ENCODE measurements at places on chromosomes 1 and 21.

- peak; percentile 6 for DNase-seq
Observed at GRCh38 chr1:219174460-219175211, 958 bp downstream of the LYPLAL1 start.

DNA sequence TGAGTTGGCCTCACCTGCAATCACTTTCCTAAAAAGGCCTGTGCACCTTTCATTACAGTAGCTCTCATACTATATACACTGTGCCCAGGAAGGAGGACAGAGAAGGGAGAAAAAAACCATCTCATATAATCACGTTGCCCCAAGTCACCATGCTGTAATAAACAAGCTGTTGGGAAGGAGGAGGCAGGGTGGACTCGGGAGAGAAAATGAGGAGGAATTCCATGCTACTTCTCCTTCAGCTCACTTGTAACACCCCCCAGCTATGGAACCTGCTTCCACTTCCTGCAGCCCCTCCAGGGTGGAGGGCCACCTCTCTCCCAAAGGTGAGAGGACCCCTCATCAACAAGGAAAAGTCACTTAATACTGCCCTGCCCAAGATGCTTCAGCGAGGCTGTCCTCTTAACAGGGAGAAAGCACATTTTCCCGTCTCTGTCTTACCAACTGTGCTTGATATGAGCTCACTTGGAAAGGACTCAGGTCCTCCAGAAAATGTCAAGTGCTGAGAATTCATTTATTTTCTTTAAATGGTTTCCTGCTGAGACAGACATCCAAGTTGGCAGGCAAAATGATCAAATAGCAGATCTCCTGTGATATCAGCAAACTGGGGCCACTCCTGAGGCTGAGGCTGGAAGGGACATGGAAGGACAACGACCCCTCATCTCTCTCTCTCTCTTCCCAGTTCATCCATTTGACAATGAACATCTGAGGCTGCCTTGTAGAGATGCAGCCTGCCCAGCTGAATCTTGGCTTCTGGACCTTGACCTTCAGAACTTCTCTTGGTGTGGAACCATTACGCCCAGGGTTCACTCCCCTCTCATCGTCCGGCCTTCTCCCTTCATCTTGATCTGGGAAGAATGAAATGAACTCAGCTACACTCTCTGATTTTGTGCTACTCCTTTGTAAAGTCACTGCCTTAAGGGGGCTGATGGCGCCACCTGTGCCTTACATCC, 54.0 kb downstream of the CAPN9 start:
- no peak for DNase-seq

- peak; percentile 74 for DNase-seq
Observed at GRCh38 chr1:224542783-224543440, 73.2 kb upstream of the CNIH3 start.

DNA sequence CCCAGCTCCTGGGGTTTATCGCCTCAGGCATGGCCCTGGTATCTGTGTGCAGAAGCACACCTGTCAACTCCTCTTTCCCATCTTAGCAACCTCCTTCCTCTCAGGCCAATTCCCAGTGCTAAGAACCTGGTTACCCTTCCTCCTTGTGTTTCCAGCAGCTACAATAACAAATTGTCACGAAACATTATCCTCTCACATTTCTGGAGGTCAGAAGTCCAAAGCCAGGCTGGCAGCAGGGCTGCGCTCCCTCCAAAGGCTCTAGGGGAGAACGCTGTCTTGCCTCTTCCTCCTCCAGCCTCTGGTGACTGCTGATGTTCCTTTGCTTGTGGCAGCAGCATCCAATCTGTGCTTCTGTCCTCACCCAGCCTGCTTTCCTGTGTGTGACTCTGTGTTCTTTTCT, 10.7 kb upstream of the MRPS14 start:
- no peak for DNase-seq

- DNase-seq, result no peak
Observed at GRCh38 chr1:90457985-90458384, 259.1 kb downstream of the BARHL2 start.

DNA sequence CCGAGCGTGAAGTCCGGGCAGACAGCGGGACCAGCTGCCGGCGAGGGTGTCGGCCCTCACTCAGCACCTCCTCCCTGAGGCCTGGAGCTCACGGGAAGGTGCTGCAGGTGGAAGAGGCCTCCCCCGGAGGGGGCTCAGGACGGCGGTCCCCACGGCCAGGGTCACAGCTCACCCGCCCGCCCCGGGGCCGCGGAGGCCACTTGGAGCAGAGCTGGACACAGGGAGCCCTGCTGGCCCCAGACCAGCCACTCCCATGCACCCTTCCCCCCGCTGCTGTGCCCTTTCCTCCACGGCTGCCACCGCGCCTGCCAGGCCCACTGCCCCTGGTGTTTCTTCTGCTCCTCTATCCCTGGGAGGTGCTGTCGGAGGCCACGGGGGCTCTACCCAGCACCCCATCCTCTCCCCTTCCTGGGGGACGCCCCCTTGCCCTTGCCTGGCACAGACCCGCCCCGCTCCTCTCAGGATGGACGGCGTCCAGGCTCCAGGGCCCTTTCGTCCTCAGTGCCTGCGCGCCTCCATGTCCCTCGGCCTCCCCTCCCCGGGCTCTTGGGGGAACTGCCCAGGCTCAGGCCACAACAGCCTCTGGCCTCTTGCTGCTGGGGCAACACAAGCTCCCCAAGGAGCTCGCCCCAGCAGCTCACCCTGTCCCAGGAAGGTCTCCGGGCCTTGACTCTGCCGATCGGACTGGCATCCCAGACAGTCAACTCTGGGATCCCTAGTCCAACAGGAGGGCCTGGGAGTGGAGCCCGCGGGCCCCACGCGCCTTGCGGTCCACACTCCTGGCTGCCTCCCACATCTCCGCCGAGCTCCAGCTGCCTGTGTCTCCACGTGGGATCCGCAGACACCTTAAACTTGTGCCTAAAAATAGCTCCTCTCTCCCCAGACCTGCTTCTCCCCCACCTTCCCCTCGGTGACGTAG, 4.1 kb downstream of the TMEM240 start:
- no peak for DNase-seq

DNA sequence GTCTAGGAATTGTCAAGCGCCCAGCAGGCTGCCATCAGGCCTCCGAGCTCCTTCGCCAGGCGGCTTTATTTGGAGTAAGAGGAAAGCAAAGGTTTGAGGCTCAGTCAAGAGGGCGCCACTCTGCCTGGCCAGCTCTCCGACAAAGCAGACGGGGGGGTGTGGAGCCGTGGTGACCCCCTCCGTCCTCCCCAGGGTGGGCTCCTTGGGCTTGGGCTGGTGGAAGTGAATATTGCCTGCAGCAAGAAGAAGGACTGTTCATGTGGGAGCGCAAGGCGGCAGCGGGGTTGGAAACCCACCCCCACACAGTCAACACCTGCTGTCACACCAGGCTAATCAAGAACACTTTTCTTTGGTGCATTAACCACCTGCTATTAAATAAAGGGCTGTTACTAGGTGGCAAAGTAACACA, 14.6 kb downstream of the EPHX1 start:
- DNase-seq, result no peak

DNA sequence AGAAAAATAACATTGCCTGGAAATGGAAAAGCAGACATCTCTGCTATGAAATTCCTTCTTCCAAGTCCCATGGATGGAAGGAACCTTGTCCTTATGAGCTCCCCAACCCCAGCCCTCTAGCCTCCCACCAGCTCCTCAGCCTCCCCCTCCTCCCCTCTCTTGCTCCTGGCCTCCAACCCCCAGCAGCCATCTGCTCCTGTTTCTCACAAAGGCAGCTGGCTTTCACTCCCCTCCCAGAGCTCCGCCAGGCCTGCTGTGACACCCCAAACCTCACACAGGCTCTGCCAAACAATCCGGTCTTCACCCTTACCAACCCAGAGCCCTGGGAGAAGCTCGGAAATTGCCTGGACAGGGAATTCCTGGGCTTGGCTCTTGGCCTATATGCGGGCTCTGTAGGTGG, 69.2 kb downstream of the KLHDC7A start:
- no peak for DNase-seq

DNA sequence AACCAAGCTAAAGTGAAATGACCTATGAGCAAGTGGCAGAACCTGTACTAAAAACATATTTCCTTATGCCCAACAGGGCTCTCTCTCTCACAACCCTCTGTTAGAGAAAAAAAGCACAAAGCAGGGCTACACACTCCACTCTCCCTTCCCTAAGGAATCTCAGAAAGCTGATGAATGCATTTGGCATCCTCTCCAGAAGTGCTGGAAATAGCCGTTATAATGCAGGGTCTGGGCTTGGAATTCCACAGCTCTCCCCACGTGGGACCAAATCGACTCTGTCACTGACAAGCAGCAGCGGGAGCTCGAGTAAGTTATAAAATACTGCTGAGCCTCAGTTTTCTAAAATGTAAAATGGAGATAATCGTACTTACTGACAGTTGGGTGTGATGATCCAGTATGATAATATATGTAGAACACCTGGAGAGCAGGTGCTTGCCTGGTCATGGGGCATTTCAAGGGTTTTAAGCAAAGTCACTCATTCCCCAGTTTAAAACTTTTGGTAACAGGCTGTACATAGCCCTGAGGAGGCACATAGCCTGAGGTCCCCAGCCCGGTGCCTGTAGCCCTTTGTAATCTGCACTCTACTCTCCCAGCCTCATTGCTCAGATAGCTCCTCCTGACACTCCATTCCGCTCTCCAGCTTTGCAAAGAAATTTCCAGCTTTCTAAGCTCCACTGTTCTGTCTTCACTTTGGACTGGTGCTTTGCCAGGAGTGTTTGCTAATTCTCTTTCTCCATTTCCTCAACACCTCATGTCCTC, 175.6 kb upstream of the DAB1 start:
- no peak for DNase-seq

DNA sequence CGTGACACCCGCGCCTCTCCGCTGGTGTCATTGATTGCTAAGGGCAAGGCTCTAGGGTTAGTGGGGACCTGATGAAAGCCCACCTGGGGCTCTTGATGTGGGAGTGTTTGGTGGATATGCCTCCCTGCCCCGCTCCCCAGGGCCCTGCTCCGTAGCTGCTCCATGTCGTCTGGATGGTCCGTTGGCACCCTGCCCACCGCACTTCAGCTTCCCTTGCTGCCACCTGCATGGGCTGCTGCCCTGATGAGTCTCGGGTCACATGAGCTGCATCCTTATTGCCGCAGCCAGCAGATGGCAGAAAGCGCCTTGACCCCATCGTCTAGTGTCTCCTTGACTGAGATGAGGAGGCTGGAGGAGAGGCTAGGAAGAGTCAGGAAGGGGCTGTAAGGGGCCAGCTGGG, 439.4 kb downstream of the CAMTA1 start:
- DNase-seq, result no peak

DNA sequence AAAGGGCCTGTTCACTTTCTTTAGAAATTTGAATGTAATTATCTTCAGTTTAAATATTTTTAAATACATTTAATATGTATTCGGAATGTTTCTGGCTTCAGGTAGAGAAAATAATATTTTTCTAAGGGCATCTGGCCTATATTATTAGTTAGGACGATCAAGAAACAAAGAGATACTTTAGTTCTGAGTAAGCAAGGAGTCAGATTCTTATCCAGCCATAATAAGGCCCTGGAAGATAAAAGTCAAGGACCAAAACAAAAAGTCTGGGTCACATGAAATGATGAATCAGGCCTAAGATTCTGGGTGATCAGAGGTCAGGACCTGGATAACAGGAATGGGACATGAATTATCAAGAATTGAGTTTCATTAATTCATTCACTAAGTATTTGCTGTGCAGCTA, 6.3 kb downstream of the PHC2 start:
- DNase-seq, result no peak

GRCh38 chr21:46017148-46017547, 35.6 kb downstream of the COL6A1 start:
- DNase-seq, result no peak

DNA sequence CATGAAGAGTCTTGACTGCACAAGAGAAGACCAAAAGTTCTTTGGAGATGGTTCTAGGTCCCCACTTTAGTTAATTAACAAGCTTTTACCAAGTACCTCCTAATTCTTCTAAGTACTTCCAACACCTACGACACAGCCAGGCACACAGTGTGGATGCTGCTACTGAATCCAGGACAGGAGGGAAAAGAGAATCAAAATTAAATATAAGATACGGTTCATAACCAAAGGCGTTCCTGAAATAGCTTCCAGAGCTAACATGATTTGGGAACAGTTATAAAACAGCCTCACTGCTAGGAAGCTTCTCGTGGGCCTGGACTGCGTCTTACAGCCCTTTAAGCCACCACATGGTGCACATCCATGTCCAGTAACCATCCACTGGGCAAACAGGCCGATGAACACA, 75.0 kb downstream of the CD34 start:
- no peak for DNase-seq

Data from T1000 (cell line).